Fibroblast of mammary gland (primary cell): ENCODE measurements at places on chromosomes 12 and 14.

DNA sequence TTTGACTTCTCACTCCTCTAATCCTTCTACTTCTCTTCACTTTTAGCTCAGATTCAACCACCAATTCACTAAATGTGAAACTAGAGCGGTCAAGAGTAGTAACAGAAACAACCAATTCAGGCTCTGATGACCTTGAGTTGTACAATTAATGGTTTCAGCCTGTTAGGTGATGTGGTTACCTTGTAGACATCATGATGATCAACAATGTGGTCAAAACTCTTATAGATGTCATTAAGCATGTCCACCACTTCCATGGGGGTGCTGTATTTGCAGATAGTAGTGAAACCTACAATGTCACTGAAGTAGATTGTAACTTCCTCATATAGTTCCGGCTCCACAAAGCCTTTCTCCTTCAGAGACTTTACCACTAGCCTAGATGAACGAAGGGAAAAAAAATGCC is 54.1 kb upstream of the PLBD1 start:
- DNase-seq = no peak

GRCh38 chr14:95906591-95906990 is 30.0 kb downstream of the TUNAR start:
- DNase-seq = no peak

DNA sequence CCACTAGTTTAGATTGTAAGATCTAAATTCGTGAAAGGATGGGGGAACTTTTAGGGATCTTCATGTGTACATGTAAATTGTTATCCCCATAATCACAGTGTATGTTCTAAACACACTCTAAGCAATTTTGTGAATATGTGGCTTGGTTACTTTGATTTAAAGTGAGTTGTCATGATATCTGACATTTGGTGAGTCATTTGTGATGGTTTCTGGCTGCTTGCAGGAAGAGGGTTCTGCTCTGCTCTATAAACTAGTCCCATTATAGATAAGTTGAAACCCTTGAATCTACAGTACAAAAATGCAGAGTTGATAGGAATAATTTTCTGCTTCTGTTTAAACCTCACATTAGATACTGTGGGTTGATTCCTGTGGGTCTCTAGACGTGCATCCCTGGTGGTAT is 14.8 kb downstream of the GUCY2C start:
- no peak for DNase-seq

DNA sequence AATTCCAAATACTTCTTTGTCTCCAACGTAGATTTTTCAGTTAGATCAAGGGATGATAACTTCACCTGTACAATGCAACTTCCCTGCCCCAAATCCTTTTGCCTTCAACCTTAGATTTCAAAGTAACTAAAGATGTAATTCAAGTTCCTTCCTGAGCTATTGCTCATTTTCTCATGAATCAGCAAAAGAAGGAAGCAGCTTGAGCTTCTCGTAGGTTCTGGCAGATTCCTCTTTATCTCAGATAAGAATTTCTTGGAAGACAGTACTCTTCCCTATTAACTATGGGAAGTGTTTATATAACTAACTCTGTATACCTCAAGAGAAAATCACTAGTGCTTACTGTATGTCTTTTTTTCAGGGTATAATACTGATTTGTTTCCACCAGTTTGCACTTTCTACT is 203.8 kb downstream of the RASSF9 start:
- peak; percentile 8 for DNase-seq

- DNase-seq = peak; percentile 8
Measured at GRCh38 chr12:7797698-7798398, 8.6 kb downstream of the NANOG start.

- DNase-seq = no peak
Measured at GRCh38 chr14:37318938-37319337, 121.2 kb downstream of the MIPOL1 start.

GRCh38 chr12:31318657-31319269 is 7.2 kb downstream of the SINHCAF start:
- DNase-seq = no peak

DNA sequence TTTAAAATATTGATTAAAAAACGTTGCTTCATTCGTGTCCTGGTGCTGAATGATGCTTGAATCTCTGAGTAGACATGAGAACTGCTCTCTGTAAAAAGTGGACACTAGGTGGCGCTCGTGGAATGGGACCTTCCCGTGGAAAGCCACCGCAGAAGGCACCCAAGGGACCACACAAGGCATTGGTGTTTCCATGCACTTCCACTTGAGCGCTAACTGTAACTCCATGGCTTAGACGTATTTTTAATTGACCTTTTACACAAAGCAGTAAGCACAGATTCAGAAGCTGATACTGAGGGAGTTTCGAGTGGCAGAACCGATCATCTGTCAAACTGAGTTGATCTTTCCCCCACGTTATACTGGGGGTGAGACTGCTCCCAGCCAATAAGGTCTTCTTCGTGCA is 135.3 kb downstream of the PRKCH start:
- DNase-seq = peak; percentile 80

DNA sequence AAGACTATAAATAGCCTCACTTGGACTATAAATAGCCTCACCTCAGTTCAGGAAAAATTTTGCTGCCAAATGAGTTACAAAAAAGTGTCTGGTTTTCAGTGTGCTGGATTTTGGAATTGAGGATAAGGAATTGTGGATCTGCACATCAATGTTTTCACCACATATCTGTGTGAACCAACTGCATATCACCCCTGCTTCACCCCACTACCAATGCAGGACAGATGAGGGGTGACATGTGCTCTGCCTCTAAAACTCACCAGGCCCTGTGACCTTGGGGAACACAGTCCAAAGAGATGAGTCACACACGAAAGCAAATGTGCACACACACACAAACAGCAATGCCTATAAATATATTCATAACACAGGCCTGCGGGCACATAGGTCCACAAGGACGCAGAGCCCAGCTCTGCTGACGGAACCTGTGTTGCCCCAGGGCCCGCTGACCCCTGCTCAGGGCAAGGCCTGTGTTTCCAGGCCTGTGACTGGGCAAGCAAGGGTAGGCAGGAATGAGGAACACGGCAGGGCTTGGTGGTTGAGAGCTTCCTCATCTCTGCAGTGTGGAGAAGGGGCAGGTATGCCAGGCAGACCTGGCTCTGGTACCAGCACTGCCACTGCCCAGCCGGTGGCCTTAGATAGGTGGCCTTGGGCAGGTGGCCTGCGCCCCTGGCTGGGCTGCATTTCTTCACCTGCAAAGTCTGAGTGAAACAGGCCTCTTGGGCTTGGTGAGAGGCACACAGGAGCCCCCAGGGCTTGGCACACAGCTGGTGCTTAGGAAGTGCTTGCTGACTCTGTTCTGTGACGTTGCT is 82.4 kb downstream of the ARL6IP4 start:
- peak; percentile 74 for DNase-seq

GRCh38 chr14:76292561-76292960 is 83.4 kb upstream of the ESRRB start:
- no peak for DNase-seq

DNA sequence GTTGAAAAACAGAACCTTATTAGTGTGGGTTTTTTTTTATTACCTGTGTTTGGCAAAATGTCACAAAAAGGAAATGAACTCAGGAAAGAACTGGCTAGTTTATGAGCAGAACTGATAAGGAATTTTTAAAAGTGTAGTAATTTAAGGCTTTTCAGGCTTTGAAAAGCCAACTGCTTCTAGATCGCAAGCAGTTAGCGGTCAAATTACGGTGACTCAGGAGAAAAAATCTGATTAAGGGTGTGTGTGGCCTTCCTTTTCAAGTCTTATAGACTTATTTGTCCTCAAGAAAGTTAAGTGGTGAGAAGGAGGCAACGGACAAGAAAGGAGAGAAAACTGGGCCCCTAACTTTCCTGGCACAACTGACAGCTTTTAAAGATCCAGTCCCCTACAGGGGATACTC is 33.4 kb downstream of the PDZRN4 start:
- DNase-seq = no peak

GRCh38 chr12:107906707-107907106 is 132.2 kb downstream of the ASCL4 start:
- DNase-seq = no peak

DNA sequence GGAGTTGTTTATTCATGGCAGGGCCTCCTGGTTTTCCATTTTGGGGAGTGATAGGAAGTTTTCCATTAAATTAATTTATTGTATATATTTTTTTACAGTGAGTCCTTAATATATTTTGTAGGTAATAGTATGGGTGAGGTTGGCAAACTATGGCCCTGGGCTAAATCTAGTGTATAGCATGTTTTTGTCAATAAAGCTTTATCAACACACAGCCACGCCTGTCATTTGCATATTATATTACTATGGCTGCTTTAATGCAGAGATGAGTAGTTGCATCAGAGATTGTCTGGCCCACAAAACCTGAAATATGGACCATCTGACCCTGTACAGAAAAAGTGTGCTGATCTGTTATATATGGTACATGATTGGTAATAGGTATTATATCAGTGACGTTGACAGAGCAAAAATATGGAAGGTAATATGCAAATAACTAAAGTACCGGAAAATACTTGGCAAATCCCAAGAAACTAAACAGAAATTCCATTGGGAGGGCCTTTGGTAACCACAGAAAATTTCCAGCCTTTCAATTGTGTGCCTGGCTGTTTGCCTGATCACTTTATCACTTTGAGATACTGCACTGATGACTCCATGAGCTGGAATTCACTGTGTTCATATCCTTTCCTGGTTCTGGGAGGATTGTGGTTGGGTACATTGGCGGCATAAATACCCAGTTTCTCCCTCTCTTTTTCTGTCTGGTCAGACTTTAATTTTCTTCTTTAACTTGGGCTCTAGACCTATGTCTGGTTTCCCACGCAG is 61.7 kb upstream of the RFLNA start:
- peak; percentile 62 for DNase-seq

- peak; percentile 62 for DNase-seq
Measured at GRCh38 chr14:97266653-97267052, 469.5 kb downstream of the VRK1 start.

DNA sequence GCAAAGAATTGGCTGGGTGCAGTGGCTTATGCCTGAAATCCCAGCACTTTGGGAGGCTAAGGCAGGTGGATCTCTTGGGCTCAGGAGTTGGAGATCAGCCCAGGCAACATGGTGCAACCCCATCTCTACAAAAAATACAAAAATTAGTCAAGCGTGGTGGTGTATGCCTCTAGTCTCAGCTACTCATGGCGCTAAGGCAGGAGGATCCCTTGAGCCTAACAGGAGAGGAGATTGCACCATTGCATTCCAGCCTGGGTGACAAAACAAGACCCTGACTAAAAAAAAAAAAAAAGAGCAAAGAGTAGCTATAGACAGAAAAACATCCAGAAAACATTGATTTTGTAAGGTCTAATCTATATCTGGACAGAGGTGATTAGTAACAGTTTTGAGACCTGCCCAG is 25.0 kb downstream of the KIF21A start:
- DNase-seq = peak; percentile 15

GRCh38 chr12:62785941-62786559 is 148.9 kb downstream of the PPM1H start:
- peak; percentile 96 for DNase-seq

- DNase-seq = no peak
Measured at GRCh38 chr12:128098730-128099129, 168.2 kb upstream of the TMEM132C start.

- DNase-seq = peak; percentile 53
Measured at GRCh38 chr12:11724888-11725311, 75.4 kb downstream of the ETV6 start.

DNA sequence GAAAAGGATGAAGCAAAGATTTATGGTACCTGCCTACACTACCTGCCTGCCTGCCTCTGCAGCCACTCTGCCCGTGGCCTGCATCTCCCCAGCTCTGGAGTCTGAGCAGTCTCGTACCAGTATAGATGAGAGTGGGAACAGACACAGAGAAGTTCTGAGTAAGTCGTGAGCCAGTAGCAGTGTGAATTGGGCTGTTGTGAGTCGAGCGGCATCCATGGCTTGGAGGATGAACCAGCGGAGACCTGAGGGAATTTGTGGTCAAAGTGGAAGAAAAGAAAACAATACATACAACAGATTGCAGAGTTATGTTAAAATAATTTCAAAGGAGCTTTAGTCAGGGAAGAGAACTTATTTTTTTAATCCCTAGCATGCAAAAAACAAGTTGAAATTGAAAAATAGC is 25.3 kb downstream of the C2CD5 start:
- peak; percentile 92 for DNase-seq

GRCh38 chr14:28652782-28653181 is 113.8 kb upstream of the FOXG1 start:
- peak; percentile 90 for DNase-seq

DNA sequence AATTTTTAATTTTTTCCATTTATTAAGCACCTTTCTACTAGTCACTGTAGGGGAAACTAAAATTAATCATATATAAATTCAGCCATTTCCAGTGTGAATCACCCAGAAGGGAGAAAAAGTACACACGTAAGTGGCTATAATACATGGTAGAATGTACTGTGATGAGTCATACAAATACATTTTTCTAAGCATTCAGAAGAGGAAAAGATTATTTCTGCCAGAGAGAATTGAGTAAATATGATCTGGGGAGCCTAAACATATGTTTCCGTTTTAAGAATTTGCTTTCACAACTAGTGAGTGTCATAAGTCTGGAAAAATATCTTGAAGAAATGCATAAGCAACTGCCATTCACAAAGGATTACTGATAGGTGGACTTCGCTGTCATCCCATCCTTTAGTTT is 102.8 kb downstream of the TGFB3 start:
- DNase-seq = peak; percentile 96

- peak; percentile 83 for DNase-seq
Measured at GRCh38 chr12:53696285-53696654, 20.4 kb upstream of the ATP5MC2 start.

GRCh38 chr14:92677087-92677668 is 71.2 kb downstream of the LGMN start:
- DNase-seq = peak; percentile 77

- no peak for DNase-seq
Measured at GRCh38 chr12:45986641-45987339, 3.6 kb downstream of the SCAF11 start.

DNA sequence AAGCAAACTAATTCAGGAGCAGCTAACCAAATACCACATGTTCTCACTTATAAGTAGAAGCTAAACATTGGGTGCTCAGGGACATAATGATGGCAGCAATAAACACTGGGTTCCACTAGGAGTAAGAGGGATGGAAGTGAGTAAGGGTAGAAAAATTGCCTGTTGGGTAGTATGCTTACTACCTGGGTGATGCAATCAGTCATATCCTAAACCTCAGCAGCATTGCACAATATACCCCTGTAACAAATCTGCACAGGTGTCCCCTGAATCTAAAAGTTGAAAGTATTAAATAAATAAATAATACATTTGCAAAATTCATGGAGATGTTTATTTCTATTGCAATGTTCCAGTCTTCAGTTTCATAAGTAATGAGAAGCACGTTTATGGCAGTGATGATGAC is 409.8 kb upstream of the FOXG1 start:
- DNase-seq = no peak

- DNase-seq = no peak
Measured at GRCh38 chr14:90645842-90646443, 170.3 kb downstream of the TTC7B start.

- DNase-seq = no peak
Measured at GRCh38 chr12:41941079-41941478, 203.6 kb downstream of the GXYLT1 start.

DNA sequence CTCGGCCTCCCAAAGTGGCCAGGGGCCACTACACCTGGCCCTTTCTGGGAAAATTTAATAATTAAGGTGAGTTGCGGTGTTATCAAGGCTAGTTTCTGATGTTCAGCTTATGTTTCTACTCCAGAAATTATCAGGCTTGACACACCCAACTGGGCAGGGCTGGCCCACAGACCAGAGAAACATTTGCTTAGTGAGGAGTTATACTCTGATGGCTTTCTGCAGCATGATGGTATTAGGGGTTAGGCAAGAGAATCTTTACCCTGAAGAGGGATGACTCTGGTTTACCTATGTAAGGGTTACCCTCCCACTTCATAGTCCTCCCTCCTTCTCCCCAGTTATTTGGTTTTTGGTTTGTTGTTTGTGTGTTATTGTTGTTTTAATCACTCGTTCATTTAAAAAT is 24.5 kb upstream of the HECTD1 start:
- DNase-seq = no peak

GRCh38 chr12:76503957-76504356 is 55.6 kb downstream of the OSBPL8 start:
- DNase-seq = no peak
